ENCODE measurements at places on chromosomes 6 and 20. TPM values are rescaled to one million over a fixed set of nuclear protein-coding genes. Genes with fewer than 3 reads are reported as not detected.
A peak's percentile ranks its signal among the peaks of the same experiment; 100 is the strongest.

DNA sequence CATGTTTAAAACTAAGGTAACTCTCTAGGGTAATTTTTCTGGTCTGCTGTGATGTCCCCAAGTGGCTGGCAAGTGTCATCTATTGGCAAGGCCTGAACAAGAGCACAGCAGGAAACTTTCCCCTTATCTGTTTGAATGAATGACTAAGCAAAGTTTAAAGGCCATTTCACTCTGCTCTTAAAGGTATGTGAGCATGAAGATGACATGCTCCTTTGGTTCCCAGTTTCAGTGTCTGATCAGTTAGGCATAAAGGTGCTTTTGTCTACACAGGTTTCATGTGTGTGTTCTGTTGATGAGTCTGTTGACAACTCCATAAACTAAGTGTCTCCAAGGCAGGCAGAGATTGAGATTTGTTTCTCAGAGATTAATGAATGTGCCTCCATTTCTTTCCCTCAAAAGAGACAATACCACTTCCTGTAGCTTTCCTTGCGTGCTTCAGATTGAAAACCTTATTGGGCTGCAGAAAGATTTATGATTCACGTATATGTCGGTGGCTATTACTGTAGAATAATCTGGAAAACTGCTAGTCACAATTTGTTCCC is 83.9 kb downstream of the MAP3K7 start:
- DNase-seq, result peak; percentile 20

DNA sequence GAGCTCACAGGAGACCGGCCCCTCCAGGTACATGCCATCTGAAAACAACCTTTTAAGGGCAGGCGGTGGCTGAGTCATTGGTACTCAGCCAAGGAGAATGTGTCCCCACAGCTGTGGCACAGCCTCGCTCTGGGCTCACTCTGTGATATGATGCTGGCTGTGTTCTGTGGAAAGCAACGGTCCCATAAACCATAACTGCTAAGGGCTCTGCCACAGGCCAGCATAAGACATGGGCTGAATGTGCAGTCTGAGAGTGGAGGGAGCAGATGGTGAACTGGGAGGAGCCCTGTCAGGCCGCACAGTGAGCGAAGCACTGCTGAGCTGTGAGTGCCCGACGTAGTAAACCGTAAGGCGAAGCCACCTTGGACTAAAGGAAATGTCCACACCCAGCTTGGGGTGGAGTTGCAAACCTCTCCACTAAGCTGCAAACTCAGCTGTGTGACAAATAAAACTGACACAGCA is 375.8 kb downstream of the THBS2 start:
- DNase-seq, result peak; percentile 59

GRCh38 chr6:64477391-64477790 is 841.8 kb downstream of the PHF3 start:
- no peak for DNase-seq

DNA sequence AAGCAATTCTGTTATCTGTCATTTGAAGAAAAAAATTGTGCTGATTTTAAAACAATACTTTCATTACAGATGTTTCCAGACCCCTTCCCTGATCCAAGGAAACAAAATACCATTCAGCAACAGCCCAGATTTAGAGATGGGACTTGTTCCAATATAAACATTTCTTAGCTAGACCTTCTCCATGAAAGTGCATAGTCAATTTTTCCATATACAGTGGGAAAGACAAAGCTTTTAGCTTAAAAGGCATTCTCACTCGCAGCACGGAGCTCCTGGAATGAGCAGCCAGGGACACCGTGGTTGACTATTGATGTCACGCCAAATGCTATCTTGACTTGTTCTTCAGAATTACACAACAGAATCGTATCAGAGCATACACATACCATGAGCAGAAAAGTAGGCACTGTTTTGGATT is 21.5 kb downstream of the LAMA4 start:
- peak; percentile 86 for DNase-seq

DNA sequence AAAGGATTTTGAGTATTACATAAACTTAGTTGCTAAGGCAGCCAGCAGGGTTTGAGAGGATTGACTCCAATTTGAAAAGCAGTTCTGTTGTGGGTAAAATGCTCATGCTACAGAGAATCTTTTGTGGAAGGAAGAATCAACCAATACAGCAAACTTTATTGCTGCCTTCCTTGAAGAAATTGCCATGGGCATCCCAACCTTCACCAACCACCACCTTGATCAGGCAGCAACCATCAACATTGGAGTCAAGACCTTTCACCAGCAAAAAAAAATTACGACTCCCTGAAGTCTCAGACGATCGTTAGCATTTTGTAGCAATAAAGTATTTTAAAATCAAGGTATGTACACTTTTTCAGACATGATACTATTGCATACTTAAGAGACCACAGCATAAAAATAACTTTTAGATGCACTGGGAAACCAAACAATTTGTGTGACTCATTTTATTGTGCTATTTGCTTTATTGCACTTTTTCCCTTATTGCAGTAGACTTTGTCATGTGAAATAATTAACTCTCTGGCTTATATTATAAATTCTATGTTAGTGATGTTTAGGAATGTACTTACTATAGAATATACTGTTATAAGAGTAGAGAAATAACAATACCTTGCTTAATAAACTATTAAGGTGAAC is 390.8 kb downstream of the CDKAL1 start:
- DNase-seq, result no peak

GRCh38 chr6:157107915-157108651 is 215.2 kb downstream of the TMEM242 start:
- DNase-seq, result no peak

GRCh38 chr6:52530351-52530750 is 46.5 kb downstream of the TRAM2 start:
- DNase-seq, result no peak

GJA10 gene
- total RNA-seq, result not detected

LCA5 gene
- 2.7 TPM for total RNA-seq

SLC22A7 gene
- total RNA-seq, result not detected

C20orf141 gene
- total RNA-seq, result not detected

DEFB132 gene
- total RNA-seq, result not detected
